ENCODE measurements at places on chromosomes 1 and 21.
A peak's percentile ranks its signal among the peaks of the same experiment; 100 is the strongest.

DNA sequence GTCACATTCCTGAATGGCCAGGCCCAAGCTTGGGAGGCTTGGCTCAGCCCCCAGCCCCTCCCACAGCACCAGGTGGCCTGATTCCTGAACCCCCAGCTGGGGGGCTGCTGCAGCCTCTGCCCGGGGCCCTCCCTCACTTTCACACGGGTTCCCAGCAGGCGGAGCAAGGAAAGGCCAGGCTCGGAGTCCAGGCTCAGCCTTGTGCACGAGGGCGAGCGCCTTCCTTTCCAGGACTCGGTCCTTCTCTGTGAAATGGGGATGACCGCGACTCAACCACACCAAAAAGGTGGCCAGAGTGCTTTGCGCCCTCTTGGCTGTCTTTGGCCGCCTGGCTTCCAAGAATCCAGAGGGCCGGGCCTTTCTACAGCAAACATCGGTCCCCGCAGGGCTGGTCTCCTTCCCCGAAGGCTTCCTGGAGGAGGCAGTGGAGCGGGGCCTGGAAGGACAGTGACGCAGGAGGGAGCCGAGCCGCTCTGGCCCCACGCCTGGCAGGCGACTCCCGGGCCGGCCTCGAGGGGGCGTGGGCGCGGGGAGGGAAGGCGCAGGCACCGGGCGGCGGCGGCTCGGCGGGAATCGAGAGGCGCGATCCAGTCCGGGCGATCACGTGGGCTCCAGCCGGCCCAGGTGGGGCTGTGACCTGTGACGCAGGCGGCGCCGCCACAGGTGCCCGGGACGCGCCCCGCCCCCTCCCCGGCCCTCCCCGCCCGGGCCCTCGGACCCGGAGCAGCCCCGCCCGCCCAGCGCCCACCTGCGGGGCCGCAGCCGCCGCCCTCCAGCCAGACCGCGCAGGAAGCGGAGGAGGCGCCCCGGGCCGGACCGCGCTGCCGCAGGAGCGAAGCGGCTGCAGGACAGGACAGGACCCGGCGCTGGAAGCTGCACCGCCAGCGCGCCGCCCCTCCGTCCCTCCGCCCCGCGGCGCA lies at the start of gene ARHGEF16:
ARHGEF16 (plus strand) TSS at position 775 of the 920 bp plus-strand sequence. CDS start 8,420 bp downstream, outside the sequence.
- H3K4me1 ChIP-seq = peaks cover 3% of the 10 kb centered on the region
- no peak within 1 kb of the TSS for H3K27ac ChIP-seq
- peak within 1 kb of the TSS; percentile 24 for H3K4me3 ChIP-seq
- peaks cover 11% of the 10 kb centered on the region for H3K27me3 ChIP-seq

DNA sequence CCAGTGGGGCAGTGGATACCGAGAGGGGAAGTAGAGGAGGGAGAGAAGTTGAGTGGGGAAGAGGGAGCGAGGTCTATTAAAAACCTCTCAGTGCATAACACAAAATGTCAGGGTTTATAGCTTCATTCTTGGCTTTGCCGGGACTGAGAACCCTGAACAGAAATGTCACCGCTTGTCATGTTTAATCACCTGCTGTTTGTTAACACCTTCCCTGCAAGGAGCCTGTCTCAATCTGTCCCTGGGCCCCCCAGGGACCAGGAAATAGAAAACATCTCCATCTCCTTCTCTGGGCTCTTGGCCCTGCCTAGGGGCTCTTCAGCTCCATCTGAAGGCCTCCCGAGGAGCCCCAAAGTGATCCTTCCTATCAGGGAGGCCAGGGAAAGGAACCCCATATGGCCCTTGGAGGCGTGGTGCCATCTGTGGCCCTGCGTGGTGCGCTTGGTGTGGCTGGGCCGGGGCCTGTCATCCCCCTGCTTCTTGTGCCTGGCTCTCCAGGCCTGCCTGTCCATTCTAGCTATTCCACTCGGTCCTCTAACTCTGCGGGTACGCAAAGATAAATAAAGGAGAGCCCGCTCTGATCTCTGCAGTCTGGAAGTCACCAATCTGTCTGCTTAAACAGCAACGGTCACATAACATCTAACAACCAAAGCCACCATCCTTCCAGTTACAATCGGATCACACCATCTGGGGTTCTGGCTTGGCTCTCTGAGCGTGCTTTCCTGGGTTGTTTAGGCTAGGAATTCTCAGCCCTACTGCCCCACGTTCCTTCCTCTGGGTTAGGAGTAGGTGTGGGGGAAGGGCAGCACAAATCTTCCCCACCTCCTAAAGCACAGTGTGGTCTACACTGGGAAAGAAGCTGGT lies 113.8 kb downstream of the CASZ1 start:
- no peaks in the 10 kb centered on the region for H3K36me3 ChIP-seq
- H3K4me1 ChIP-seq = peaks cover 2% of the 10 kb centered on the region
- H3K4me3 ChIP-seq = no peak overlapping the region
- no peaks in the 10 kb centered on the region for H3K27me3 ChIP-seq
- H3K27ac ChIP-seq = no peak overlapping the region

- peaks cover 3% of the 10 kb centered on the region for H3K36me3 ChIP-seq
- H3K4me3 ChIP-seq = no peak overlapping the region
- no peaks in the 10 kb centered on the region for H3K27me3 ChIP-seq
- DNase-seq = no peak
These were observed 155.7 kb downstream of the FGGY start for GRCh38 chr1:59452559-59452958.

DNA sequence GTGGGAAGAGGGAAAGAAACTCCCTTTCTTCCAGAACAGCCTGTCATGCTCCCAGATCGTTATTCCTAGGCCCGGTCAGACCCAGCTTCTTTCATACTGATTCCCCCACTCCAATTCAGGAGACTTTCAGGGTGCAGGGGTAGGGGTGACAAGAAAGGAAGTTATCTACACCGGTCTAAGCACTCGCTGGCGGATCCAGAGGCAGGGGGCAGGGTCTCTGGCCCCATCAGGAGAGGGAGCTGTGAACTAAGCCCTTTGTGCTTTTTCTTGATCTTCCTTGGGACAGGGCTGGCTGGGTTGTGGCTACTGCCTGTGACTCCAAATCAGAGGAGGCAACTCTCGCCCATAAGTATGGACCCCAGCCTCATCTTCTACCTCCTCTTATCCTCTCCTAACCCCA lies 44.3 kb downstream of the NEK2 start:
- no peaks in the 10 kb centered on the region for H3K36me3 ChIP-seq
- H3K27me3 ChIP-seq = peaks cover 6% of the 10 kb centered on the region
- no peaks in the 10 kb centered on the region for H3K4me1 ChIP-seq

DNA sequence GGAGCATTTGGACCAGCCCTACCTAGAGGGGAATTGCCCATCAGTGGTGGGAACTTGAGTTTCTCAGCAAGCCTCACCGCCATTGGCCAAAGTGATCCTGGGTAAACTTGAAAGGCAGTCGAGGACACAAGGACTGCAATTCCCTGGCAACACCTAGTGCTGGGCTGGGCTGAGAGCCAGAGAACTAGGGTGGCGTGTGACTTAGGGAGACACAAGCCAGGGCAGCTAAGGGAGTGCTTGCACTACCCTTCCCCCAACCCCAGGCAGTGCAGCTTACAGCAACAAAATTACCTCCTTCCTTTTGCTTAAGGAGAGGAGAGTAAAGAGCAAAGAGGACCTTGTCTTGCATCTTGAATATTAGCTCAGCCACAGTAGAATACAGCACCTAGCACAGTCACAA lies 176.9 kb upstream of the PRMT6 start:
- H3K27me3 ChIP-seq = no peaks in the 10 kb centered on the region
- H3K4me1 ChIP-seq = no peaks in the 10 kb centered on the region
- no peaks in the 10 kb centered on the region for H3K36me3 ChIP-seq
- H3K4me3 ChIP-seq = no peak overlapping the region
- DNase-seq = no peak

DNA sequence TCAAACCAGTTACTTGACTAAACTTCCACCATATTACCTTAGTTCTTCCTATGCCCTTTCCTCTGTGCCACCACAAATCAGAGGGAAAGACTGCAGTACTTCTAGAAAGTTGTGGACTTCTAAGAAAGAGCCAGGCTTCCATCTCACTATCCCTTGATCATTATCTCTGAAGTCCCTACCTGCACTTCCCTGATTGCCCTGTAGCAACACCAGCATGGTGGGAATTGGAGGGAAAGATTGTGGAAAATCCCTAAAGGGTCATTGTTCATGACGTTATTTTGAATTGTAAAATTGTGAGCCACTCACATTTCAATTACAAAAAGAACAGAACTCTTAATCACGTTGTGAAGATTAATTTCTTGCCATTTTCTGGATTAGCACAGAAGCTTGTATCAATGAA lies 23.4 kb upstream of the KIAA1614 start:
- H3K36me3 ChIP-seq = peaks cover 3% of the 10 kb centered on the region
- H3K27ac ChIP-seq = no peak overlapping the region
- H3K4me1 ChIP-seq = peaks cover 3% of the 10 kb centered on the region
- H3K27me3 ChIP-seq = no peaks in the 10 kb centered on the region

GRCh38 chr1:113101588-113101987 lies 28.6 kb downstream of the LRIG2 start:
- no peaks in the 10 kb centered on the region for H3K4me1 ChIP-seq
- H3K4me3 ChIP-seq = no peak overlapping the region
- H3K27me3 ChIP-seq = no peaks in the 10 kb centered on the region
- no peak overlapping the region for H3K27ac ChIP-seq
- DNase-seq = no peak

DNA sequence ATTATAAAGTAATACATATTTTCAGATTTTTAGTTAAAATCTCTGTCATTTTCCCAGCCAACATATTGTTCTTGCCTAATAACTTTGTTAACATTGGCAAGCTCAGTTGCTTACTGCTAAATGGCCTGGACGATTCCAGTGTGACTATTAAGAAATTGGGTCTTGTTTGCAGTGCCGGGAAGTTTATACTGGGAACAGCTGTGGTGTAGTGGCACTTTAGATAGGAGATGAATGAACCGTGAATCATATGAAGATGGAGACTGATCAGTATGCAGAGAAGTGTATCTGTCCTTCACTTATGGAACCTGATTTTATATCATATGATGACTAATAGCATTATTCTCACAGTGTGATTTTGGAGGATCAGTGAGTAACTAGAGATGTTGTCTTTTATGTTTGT lies 3.3 kb downstream of the CHRM3 start:
- no peak for DNase-seq
- no peaks in the 10 kb centered on the region for H3K36me3 ChIP-seq
- peaks cover 23% of the 10 kb centered on the region for H3K4me1 ChIP-seq
- H3K27me3 ChIP-seq = peaks cover 65% of the 10 kb centered on the region

GRCh38 chr1:228184152-228184551 lies 18.5 kb downstream of the IBA57 start:
- no peaks in the 10 kb centered on the region for H3K27me3 ChIP-seq
- H3K36me3 ChIP-seq = no peaks in the 10 kb centered on the region
- H3K4me1 ChIP-seq = peaks cover 9% of the 10 kb centered on the region
- no peak overlapping the region for H3K27ac ChIP-seq
- H3K4me3 ChIP-seq = no peak overlapping the region
- DNase-seq = no peak

- H3K27me3 ChIP-seq = peaks cover 8% of the 10 kb centered on the region
- H3K36me3 ChIP-seq = no peaks in the 10 kb centered on the region
- peak; percentile 45 for DNase-seq
- H3K27ac ChIP-seq = no peak overlapping the region
These were observed 44.5 kb downstream of the SLC22A15 start for GRCh38 chr1:116020668-116021272.
